ENCODE measurements at places on chromosomes 16 and 17.

DNA sequence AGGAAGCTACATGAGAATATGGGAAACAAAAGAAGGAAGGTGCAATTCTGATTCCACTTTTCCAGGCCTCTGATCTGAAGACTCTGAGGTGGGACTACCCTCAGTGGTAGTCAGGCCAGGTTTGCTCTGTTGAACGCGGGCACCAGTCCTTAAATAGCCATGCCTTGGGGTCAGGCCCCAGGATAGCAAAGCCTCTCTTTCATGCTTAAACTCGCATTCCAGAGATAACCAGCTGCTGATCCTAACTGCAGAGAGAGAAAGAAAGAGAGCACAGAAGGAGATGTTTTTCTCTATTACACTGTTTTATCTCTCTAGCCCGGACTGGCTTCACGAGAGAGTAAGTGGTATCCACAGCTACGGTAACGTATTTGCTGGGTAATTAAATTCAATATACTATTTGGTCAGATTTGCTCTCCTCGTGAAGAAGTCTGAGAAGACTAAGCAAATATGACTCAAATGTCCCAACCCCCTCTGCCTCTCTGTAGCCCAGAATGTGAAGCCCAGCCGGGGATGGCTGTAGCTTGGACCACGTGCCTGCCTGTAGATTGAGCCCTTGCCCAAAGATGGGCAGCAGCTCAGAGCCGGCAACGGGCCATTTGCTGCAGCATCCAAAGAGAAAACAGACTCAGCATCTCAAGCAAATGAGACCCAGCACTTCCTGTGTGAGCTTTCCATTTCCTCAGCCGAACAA, 122.2 kb downstream of the SMG6 start:
- DNase-seq: no peak

DNA sequence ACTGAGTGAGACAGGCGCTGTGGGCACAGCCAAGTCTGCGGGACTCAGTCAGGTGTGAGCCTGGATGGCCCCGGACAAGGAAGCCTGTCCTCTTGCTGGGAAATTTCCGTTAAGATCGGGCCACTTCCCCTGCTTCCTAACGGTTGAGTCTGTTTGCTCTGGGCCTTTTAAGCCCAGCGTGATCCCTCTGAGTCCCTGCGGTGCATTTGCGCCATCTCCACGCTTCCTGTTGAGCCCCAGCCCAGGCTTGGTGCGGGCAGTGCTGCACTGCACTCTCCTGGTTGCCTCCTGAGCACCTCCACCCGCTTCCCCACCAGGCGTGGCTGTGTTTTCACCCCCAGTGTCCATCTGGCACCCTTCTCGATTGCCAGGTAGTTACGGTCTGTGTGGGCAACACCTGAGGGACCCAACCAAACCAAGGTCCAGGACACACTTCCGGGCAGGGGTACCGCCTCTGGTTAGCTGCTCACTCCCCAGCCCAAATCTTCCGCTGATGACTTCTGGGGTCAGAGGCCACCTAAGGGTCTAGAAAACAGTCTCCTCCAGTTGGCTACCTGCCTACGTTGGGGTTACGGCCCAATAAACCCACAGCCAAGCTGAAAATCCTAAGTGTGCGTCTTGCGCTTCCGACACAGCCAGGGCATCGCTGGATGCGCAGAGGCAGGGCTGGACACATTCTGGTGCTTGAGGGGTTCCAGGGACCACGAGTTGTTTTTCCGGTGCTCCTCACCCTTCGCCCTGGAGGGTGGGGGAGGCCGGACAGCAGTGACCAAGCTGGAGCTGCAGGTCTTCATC, 1.4 kb upstream of the SLC25A10 start:
- no peak for DNase-seq

GRCh38 chr17:43574896-43575525, 28.9 kb upstream of the ETV4 start:
- no peak for DNase-seq

- DNase-seq: no peak
These were observed 74.7 kb downstream of the CHD9 start for GRCh38 chr16:53129281-53130158.

DNA sequence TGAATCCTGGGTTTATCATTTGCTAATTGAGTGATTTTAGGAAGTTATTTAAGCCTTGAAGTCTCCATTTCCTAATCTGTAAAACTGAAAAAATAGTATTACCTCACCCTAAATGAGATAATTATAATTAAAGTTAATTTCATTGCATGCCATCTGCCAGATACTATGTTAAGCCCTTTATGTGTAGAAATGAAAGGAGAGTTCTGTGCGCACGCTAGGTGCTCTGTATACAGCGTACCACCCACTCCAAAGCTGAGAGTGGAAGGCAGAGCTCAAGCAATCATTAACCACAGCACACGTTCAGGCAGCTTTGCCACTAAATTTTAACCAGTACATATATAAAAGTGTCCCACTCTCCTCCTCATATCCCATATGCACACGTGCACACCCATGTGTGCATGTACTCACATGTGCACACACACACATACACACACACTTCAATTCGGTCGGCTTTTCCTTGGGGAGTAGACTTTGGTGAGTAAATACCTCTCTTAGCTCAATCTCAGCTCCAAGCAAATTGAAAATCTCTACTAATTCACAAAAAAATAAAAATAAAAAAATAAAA, 204.8 kb downstream of the GRIN2A start:
- DNase-seq: no peak

GRCh38 chr16:4846503-4846900, 586 bp downstream of the GLYR1 start:
- no peak for DNase-seq

DNA sequence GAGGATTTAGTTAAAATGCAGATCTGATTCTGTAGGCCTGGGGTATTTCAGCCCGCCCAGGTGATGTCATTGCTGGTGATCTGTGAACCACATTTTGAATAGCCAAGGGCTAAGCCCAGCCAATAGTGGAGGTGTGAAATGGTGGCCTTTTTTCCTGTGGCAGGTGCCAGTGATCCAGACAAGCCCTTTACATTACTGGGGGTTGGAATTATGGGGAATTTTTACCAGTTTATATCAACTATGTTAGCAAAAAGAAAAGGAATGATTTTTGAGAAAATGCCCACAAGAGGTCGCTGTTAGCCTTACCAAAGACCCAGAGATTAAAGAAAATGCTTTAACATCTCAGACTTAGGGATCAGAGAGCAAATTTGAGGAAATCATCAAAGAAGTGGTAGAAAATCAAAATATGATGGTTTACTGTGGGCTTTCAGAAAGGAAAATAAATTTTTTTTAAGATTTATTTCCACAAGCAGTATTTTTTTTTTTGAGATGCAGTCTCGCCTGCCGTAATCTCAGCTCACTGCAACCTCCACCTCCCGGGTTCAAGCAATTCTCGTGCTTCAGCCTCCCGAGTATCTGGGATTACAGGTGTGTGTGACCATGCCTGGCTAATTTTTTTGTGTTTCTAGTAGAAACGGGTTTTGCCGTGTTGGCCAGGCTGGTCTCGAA, 3.9 kb downstream of the VPS35L start:
- peak; percentile 23 for DNase-seq

GRCh38 chr17:47733674-47734410, 806 bp downstream of the TBX21 start:
- no peak for DNase-seq

DNA sequence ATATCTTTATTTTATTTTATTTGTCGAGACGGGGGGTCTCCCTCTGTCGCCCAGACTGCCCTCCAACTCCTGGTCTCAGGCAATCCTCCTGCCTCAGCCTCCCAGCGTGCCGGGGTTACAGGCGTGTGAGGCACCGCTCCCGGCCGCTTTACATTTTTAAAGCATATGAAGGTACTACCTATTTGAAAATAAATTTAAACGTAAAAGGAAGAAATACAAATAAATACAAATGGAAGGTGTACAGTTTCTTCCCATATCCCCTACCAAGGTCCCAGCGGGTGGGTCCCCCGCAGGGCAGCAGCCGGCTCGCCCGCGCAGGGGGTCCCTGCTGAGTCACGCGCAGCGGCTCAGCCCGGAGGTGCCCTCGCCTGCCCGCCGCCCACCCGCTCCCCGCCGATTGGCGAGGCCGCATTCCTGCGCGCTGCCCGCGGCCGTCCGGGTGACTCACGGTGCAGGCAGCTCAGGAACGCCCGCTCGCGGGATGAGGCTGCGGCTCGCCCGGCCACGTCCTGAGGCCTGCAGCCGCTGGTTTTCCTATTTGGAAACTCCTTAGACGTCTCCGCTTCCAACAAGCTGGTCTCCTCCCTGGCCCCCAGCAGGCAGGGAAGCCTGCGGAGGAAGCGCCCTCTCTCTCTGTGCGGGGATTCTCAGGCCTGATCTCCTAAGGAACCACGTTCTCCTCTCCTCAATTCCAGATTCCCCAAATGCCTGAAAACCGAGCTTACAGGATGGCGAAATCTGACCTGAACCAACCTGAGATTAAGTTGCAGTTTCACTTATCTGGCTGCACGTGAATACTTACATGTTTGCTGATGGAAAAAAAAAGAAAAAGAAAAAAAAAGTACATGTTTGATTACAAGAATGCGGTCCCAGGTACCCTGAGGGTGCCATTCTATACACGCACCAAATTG, 54.8 kb upstream of the MAP3K14 start:
- peak; percentile 96 for DNase-seq

- no peak for DNase-seq
These were observed 10.5 kb downstream of the HEXIM2 start for GRCh38 chr17:45172232-45172540.

DNA sequence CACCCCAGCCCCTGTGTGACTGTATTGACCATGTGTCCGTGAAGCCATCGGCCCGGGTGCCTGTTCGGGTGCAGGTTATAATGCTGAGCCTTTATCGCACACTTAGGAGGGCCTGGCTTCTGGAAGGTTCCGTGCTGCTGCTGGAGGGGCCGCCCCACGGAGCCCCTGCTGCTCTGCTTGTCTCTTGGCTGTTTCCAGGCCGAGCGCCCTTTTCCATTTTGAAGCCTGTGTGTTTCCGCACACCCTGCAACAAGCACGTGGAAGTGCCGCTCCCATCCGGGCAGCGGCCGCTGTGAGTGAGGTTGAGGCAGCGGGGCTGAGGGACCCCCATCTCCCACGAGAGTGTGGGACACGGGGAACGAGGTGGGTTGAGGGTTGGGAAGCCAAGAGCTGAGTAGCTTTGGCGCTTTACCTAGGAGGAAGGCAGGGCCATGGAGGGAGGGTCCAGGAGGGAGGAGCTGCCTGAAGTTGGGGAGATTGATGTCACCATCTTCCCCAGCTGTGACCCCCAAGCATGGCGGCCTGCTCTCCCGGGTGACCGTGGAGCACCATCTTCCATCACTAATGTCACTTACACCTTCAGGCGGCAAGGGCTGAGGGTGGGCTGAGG, 200.1 kb upstream of the GSE1 start:
- no peak for DNase-seq

- DNase-seq: no peak
These were observed 30.6 kb downstream of the OSBPL7 start for GRCh38 chr17:47791025-47791424.

DNA sequence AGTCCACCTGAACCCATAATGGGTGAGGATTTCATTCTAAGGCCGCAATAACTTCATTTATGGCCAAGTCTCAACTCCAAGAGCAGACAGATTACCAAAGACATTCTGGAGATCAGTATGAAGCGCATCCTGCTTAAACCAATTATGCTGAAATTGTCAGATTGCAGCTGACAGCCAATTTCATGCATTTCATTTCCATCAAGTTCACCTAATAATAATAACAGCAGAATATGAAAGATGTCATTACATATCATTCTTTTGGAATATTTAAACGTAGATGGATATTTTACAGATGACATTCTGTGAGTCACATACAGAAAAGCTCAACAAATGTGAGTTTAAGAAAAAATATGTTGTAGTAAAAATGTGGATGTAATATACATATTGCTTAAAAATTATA, 54.9 kb upstream of the NACA2 start:
- no peak for DNase-seq

DNA sequence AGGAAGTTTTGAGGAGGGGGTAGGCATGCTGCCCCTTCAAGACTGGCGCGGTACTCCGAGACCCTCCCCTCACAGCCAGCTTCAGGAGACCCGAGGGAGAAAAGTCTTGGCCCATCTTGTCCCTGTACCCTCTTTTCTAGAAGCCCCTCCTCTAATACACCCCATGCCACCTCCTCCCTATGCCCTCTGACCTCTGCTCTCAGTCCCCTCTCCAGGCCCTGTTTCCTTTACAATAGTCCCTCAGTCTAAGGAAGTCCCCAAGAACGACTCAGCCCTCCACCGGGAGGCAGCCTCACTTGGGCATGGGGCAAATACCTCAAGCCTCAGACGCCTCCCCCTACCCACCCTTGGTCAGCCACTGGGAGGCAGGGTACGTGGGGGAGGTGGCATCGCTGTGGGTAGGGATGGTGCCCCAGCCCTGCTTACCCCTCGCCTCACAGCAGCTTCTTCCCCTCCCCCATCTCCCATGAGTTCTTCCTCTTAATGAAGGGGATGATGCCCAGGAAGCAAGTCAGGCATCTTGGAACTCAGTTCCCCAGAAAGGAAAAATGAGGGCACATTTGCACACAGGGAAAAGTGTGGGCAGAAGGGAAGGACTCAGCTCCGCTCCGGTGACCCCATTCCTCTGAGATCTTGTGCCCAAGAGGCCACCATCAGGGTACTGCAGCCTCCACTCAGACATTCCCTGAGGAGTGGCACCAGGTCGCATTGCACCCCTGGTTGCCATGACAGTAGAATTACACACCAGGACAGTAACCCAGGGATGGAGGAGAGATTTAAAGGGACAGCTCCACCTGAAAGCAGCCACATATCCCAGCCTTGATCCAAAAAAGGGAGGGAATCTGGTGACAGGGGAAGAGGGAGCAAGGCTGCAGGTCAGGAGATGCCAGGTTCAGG, 6.2 kb downstream of the MPP2 start:
- DNase-seq: no peak

- DNase-seq: no peak
These were observed 13.4 kb downstream of the RBBP6 start for GRCh38 chr16:24552705-24553246.

DNA sequence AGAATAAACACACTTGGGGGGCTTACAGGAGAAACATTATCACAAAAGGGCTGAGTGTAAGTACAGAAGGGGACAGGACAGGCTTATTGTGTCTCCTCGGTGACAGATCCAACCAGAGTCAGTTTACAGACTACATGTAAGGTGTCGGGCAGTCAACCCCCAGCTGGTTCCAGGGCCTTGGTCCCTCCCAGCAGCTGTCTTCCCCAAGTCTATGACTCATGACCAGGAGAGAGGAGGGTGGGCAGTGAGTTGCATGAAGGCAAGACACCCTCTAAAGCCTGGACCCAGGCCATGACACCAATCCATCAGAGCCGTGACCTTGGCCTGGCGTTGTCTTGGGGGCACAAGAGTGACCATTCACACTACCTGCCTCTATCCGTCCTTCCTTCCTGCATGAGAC, 276.2 kb upstream of the CCL2 start:
- DNase-seq: no peak

DNA sequence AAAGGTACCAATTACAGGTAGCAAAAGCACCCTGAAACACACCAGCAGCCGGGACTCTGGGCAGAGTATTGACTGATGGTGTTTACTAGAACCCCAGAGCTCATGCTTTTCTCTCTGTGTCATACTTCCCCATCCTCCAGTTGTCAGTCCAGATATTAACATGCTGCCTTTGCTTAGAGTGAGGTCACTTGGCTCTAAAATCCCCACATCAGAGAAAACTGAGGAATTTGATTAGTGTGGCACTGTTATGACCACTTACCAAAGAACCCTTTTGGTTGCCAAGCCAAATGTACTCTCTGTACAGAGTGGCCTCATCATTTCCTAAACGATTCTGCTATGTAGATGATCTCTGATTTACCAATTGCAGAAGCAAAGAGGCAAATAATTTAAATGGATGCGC, 80.4 kb downstream of the ABCC12 start:
- no peak for DNase-seq

- DNase-seq: no peak
These were observed 19.9 kb downstream of the TLE7 start for GRCh38 chr16:71421911-71422310.

- no peak for DNase-seq
These were observed 16.0 kb downstream of the CBFA2T3 start for GRCh38 chr16:88961011-88961410.

- DNase-seq: no peak
These were observed 27.6 kb upstream of the PRM1 start for GRCh38 chr16:11308493-11309283.

Data from H4 (cell line).